ENCODE measurements at places on chromosomes 6 and 20.

DNA sequence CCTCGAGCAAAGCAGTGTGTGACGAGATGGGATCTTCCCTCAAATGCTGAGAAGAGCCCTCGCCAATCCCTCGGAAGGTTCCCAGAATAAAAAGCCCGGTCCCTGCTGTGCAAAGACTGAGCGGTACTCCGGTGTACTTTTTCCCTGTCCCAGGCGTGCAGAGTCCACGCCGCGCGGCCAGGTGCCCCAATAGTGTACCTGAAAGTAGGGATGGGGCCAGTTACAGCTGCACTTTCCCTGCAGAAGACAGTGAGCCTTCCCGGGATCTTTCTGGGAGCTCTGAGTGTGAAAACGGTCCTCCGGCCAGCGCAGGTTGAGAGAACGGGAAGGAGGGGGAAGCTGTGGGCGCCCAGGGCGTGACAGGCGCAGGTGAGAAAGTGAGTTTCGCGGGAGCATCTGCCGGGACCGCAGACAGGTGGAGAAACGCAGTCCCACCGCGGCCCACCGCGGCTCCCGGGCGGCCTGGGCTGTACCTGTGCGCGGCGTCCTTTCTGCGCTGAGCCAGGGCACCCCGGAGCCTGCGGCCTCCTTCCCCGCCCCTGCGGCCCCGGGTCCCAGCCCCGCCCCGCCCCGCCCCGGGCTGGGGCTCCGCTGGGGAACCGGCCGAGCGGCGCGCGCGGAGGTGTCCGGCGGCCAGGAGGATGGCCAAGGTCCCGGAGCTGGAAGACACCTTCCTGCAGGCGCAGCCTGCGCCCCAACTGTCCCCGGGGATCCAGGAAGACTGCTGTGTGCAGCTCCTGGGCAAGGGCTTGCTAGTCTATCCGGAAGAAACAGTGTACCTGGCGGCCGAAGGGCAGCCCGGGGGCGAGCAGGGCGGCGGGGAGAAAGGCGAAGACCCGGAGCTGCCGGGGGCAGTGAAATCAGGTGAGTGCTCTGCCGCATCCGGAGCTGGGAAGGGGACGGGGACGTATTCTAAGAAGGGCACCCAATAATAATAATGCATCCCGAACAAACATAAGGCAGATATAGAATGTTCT lies at the start of gene RFX6:
RFX6 (plus strand) TSS at position 608 of the 977 bp plus-strand sequence; CDS start at position 642, 34 bp downstream.
- peaks cover 7% of the 10 kb centered on the region for H3K4me1 ChIP-seq
- H3K27ac ChIP-seq = no peak within 1 kb of the TSS
- no peaks in the 10 kb centered on the region for H3K27me3 ChIP-seq
- no peak for DNase-seq
- H3K4me3 ChIP-seq = peak within 1 kb of the TSS; percentile 17

DNA sequence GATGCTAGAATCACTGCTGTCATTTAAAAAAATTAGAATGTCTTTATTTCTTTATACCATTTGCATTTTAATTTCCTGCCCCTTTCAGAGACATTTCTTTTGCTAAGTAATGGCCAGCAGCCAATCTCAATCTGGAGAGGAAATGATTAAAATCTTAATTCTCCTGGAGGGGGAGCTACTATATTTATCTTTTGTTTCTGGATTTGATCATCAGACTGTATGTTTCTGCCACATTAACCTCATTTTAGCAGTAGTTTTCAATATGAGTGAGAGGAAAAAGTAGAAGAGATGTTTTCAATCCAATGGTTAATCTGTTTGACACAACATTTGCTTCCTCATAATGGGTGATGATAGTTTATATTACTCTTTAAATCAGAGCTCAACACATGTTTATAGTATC lies 138.0 kb downstream of the FUT9 start:
- H3K4me3 ChIP-seq = no peak overlapping the region
- H3K27me3 ChIP-seq = no peaks in the 10 kb centered on the region
- H3K27ac ChIP-seq = no peak overlapping the region
- no peak for DNase-seq
- H3K4me1 ChIP-seq = no peaks in the 10 kb centered on the region
- H3K36me3 ChIP-seq = no peaks in the 10 kb centered on the region

DNA sequence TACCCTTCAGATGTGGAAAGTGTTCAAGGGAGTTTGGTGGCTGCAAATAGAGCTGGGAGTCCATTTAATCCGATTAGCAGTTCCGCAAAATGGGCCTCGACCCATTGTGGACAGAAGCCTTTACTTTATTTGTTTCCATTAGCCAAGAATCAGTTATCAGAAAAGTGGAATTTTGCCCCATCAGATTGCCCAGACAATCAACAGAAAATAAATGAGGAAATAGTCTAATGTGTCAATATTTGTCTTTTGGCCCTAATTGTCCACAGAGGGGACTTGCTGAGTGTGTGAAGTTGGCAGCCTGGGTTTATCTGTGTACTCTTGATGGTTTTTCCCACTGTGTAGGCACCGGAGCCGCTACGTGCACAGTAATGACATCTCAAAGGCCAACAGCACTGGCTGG lies 134.3 kb downstream of the LINC00237 start:
- no peak for DNase-seq
- no peak overlapping the region for H3K27ac ChIP-seq
- no peaks in the 10 kb centered on the region for H3K36me3 ChIP-seq
- H3K4me3 ChIP-seq = no peak overlapping the region

DNA sequence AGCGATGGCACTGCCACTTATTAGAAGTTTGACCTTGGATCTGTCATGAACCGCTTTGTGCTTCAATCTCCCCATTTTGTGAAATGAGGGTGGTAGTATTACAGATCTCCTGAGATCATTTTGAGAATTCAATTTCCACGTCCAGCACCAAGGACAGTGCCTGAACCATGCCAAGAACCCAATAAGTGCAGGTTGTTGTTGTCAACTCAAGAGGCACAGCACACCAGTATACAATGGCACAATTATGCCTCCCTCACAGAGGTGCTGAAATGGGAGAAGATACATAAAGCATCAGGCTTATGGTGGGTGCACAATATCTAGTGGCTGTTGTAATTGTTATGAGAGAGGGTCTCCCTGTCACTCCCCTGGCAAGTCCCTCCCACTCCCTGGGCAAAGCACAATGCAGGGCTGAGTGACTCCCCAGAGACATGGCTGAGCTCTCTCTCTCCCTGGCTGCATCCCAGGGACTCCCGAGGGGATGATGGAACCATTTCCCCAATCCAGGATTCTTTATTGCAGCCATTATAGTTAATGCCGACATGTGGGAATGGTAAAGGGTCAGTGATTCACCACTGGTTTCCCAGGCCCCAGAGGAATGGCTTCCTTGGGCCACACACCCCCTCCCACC lies 78.7 kb downstream of the CDH22 start:
- no peaks in the 10 kb centered on the region for H3K4me1 ChIP-seq
- H3K27ac ChIP-seq = no peak overlapping the region
- no peak overlapping the region for H3K4me3 ChIP-seq
- no peak for DNase-seq
- H3K36me3 ChIP-seq = no peaks in the 10 kb centered on the region

GRCh38 chr20:30376767-30377658 lies 880.5 kb upstream of the DEFB115 start:
- DNase-seq = peak; percentile 68
- H3K36me3 ChIP-seq = no peaks in the 10 kb centered on the region
- H3K27ac ChIP-seq = peak overlapping the region; percentile 39
- peak overlapping the region; percentile 60 for H3K4me3 ChIP-seq
- peaks cover 2% of the 10 kb centered on the region for H3K4me1 ChIP-seq

GRCh38 chr20:58241766-58242465 lies 13.5 kb upstream of the ANKRD60 start:
- no peak for DNase-seq
- H3K4me1 ChIP-seq = no peaks in the 10 kb centered on the region

DNA sequence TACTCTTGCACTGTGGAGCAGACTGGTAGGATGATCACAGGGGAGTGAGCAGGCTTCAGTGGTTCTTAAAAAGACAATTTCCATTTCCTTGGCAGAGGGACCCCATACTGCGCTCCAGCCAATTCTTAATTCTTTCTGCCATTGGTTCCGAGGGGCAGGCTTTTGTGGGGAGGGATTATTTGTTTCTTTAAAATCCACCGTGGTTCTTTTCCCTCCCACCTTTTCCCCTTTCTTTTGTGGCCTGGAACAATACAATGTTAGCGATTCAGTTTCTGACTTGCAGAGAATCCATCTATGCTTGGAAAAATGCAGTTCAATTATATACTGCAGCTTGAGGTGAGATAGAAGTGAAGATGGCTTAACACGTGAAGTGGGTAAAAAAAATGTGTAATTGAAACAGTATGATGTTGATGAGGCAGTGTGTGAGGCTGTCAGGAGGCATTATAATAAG lies 379.0 kb upstream of the FLRT3 start:
- no peak overlapping the region for H3K27ac ChIP-seq
- no peaks in the 10 kb centered on the region for H3K27me3 ChIP-seq
- H3K36me3 ChIP-seq = no peaks in the 10 kb centered on the region
- no peaks in the 10 kb centered on the region for H3K4me1 ChIP-seq

- no peaks in the 10 kb centered on the region for H3K27me3 ChIP-seq
- no peak overlapping the region for H3K4me3 ChIP-seq
- no peak overlapping the region for H3K27ac ChIP-seq
- no peaks in the 10 kb centered on the region for H3K4me1 ChIP-seq
- no peaks in the 10 kb centered on the region for H3K36me3 ChIP-seq
- no peak for DNase-seq
Observed at GRCh38 chr6:137363805-137364138, 130.4 kb downstream of the OLIG3 start.

- H3K36me3 ChIP-seq = peaks cover 3% of the 10 kb centered on the region
- H3K27me3 ChIP-seq = no peaks in the 10 kb centered on the region
- no peak for DNase-seq
- no peak overlapping the region for H3K4me3 ChIP-seq
- no peak overlapping the region for H3K27ac ChIP-seq
Observed at GRCh38 chr20:56522311-56522710, 2.2 kb upstream of the FAM209A start.

GRCh38 chr6:39806278-39806677 lies 14.1 kb downstream of the DAAM2 start:
- no peak overlapping the region for H3K4me3 ChIP-seq
- peaks cover 13% of the 10 kb centered on the region for H3K4me1 ChIP-seq
- no peak for DNase-seq
- no peak overlapping the region for H3K27ac ChIP-seq

DNA sequence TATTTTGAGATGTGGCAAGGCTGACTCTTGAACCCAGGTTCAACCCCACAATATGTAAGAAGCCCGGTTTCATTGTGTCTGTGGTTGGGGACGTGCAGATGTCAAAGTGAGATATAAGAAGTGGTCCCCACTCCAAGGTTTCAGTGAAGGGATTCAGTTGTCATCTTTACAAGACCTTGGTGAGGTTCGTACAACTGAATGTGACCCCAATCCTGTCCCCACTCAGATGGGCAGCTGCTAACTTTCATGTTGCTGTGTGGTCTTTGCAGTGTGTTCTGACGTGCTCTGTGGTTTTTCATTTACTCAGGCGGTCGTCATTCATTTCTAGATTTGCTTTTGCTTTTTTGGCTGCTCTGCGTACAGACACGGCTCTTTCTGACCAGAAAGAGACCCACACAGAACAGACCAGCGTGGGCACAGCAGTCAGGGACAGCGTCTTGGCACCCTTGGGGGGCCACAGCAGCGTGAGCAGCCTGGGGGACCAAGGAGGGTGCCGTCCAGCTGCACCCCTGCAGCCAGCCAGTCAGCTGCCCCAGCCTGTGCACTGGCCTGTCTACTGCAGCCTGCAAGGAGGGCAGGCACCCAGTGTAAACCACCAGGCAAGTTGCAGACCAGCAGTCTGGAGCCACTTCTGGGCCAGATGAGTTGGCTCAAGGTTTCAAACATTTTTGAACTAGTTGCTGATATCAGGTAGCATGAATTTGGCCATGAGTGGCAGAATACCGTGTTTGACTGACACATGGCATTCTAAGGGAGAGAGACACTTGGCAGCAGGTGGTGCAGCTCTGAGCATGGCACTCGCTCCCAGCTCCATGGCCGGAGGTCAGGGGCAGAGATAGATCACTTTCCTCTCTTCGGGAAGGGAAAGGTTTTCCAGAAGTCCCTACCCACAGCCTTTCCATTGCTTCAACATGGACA lies 49.4 kb upstream of the IRF4 start:
- no peak overlapping the region for H3K4me3 ChIP-seq
- DNase-seq = no peak
- no peaks in the 10 kb centered on the region for H3K4me1 ChIP-seq
- no peak overlapping the region for H3K27ac ChIP-seq
- no peaks in the 10 kb centered on the region for H3K36me3 ChIP-seq

- no peaks in the 10 kb centered on the region for H3K27me3 ChIP-seq
- no peak for DNase-seq
- H3K36me3 ChIP-seq = no peaks in the 10 kb centered on the region
- H3K27ac ChIP-seq = no peak overlapping the region
- H3K4me3 ChIP-seq = no peak overlapping the region
- H3K4me1 ChIP-seq = no peaks in the 10 kb centered on the region
Observed at GRCh38 chr6:95279616-95280015, 297.7 kb upstream of the MANEA start.

DNA sequence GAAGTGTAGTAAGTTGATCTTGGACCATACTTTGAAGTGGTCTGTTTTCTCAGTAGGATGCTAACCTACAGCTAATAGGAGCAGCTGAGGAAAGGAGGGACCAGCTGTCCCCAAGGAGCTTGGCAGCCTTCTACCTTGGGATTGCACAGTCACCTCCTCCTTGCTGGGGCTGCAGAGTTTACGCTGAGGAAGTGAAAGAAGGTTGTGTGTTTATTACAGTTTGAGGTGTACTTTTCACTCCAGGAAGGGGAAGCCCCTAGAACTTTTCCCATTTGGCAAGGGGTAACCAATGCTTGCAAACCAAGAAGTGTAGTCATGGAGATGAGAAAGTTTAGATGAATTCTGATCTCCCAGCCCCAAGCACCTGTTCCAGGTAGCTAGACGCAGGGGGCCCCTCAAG lies 58.8 kb downstream of the BMP6 start:
- H3K27me3 ChIP-seq = no peaks in the 10 kb centered on the region
- no peak overlapping the region for H3K27ac ChIP-seq
- H3K4me1 ChIP-seq = peaks cover 30% of the 10 kb centered on the region
- H3K4me3 ChIP-seq = no peak overlapping the region
- no peak for DNase-seq
- no peaks in the 10 kb centered on the region for H3K36me3 ChIP-seq

GRCh38 chr20:43567477-43567876 lies 8.7 kb downstream of the SGK2 start:
- no peak overlapping the region for H3K27ac ChIP-seq
- H3K36me3 ChIP-seq = no peaks in the 10 kb centered on the region
- no peak overlapping the region for H3K4me3 ChIP-seq
- H3K27me3 ChIP-seq = no peaks in the 10 kb centered on the region
- no peak for DNase-seq

- H3K4me3 ChIP-seq = no peak overlapping the region
- H3K36me3 ChIP-seq = no peaks in the 10 kb centered on the region
- H3K27me3 ChIP-seq = no peaks in the 10 kb centered on the region
- no peaks in the 10 kb centered on the region for H3K4me1 ChIP-seq
- DNase-seq = no peak
- H3K27ac ChIP-seq = no peak overlapping the region
Observed at GRCh38 chr20:5855939-5856338, 94.4 kb downstream of the TRMT6 start.

GRCh38 chr6:4522453-4522852 lies 253.8 kb upstream of the CDYL start:
- no peaks in the 10 kb centered on the region for H3K4me1 ChIP-seq
- no peak for DNase-seq
- no peaks in the 10 kb centered on the region for H3K27me3 ChIP-seq
- H3K4me3 ChIP-seq = no peak overlapping the region
- no peaks in the 10 kb centered on the region for H3K36me3 ChIP-seq
- H3K27ac ChIP-seq = no peak overlapping the region
